ENCODE measurements at places on chromosomes 1 and 21.

GRCh38 chr1:31771891-31772668 lies 7.9 kb upstream of the ADGRB2 start:
- no peak for DNase-seq

GRCh38 chr1:98260412-98260811 lies 339.6 kb upstream of the DPYD start:
- no peak for DNase-seq

DNA sequence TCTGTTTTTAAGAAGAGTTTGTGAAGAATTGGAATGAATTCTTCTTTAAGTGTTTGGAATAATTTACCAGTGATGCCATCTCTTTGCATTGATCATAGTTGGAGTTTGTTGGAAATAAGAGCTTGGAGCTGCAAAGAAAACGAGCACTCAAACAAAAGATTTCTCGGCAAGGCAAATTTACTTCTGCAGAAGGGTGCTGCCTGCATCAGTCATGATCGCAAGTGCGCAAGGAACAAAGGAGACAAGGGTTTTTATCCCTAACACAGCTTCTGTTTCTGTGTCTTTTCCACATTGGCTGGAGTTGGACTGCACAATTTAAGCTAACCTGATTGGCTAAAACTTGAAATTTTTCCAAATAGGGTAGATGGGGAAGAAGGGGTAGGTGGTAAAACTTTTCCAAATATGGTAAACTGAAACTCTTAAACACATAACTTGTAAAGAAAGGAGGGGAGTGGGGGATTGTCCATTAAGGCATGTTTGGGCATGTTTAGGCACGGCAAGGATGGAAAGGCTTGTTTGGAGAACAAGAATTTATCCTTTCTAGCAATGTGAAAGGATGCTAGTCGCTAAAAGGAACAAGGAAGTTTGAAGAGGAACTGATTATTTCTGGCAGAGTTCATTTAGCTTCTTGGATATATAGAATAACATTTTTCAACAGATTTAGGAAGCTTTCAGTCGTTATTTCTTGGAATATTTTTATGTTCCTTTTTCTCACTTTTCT lies 3.5 kb upstream of the AADACL4 start:
- no peak for DNase-seq

DNA sequence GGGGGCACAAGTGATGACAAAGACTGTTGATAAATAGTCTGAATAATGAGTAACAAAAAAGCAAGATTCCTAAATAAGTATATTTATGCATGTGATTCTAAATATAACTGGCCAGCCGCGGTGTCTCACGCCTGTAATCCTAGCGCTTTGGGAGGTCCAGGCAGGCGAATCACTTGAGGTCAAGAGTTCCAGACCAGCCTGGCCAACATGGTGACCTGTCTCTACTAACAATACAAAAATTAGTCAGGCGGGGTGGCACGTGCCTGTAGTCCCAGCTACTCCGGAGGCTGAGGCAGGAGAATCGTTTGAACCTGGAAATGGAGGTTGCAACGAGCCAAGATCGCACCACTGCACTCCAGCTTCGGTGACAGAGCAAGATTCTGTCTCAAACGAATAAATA lies 161.5 kb downstream of the TOMM20 start:
- DNase-seq = no peak

DNA sequence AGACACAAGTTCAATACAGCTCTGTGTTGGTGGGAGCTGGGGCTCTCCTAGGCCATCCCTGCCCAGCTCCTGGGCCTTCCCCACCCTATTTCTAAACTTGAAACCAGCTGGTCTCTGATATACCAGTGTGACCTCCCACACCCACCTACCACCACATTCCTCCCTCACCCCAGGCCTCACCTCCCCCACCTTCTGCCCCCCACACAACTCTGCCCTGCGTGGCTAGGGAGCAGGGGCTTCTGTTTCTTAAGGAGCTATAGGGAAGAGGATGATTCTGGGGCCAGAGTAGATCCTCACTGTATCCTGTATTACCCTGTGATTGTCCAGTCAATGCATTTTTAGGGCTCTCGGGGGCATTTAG lies 16.5 kb downstream of the NES start:
- DNase-seq = no peak

GRCh38 chr21:31042080-31042464 lies 3.8 kb upstream of the KRTAP19-8 start:
- DNase-seq = no peak

DNA sequence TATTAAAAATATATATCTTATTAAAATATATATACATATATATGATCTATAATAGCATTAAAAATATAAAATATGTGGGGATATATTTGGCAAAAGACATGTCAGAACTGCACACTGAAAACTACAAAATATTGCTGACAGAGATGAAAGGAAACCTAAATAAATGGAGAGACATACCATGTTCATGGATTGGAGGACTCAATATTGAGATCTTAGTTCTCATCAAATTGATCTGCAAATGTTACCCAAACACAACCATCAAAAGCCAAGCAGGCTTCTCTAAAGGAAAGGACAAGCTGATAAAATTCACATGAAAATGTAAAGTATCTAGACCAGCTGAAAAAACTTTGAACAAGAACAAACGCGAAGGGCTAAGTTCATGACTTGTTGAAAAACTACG lies 7.2 kb downstream of the NADK start:
- no peak for DNase-seq

GRCh38 chr1:178438432-178438831 lies 58.3 kb downstream of the CLEC20A start:
- no peak for DNase-seq

Measured in T-helper 1 cell (primary cell).